ENCODE measurements at places on chromosomes 7 and 10.

DNA sequence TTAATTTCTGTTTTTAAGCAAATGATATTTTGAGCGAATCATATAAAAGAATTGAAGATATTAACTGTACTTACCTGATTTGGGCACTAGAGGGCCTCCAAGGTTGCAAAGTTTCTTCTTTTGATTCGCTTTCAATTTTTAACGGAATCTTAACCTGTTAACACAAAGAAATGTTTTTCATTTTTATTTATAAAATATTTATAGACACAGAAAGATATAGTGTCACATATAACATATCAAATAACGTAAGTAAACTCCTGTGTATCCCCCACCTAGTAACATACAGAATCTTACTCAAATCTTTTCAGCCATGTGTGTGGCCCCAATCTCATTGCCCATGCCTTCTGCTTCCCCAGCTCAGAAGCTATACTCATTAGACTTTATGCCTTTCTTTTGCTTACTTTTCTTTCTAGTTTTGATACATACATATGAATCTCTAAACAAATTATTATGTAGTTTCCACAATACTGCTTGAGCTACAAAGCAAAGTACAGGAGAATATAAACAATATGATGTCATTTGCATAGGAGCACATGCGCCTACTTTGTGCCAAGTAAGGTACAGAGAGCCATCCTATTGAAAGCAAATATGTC, 49.5 kb upstream of the ZPBP start:
- DNase-seq, result peak; percentile 39

DNA sequence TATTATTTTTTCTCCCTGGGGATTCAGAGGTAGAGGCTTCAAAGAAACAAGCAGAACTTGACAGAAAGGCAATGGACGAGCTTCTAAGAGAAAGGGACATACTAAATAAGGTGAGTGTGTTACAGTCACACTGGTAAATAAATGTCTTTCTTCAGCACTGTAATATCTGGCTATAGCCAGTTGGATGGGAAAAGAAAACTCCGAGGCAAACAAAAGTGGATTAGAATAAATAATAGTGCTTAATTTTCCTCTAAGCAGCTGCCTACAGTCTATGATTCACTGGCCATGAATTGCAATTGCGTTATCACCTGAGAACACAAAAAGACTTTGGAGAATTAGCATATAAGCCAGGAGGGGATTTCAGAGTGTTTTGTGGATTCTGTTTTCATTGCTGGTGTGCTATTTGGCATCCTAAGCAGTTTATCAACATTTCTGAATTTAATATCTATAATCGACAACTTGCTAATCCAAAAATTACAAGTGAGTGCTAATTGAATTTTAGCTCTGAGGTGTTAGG, 23.2 kb downstream of the CFAP58 start:
- no peak for DNase-seq

DNA sequence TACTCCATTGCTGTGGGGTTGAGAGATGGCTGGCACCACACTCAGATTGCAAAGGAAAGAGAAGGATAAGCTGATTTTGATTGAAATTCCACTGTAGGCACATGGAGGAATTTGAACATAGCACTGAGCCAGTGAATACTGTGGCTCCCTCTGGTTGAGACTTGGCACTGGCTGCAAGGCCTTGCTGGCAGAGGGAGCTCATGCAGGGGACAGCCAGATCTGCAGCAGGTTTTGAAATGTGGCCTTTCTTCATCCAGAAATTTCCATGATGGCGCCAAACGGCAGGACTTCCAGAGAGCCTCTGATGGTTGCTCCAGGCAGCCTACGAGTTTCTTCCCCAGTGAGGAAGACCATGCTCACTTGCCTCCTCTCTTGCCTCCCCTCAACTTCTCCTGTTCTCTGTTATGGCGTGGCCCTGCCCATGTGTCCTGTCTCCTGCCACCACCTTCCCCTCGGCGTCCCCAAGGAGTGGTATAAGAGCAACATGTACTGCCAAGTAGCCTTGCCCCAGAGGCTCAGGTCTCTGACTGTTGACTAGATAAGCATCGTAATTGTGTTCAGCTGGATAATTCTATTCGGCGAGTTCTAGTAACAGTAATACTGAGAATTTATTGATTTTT, 265.6 kb downstream of the CCDC3 start:
- DNase-seq, result no peak

GRCh38 chr7:120052884-120053382, 220.0 kb upstream of the KCND2 start:
- DNase-seq, result peak; percentile 96

GRCh38 chr7:91343996-91344629, 79.9 kb downstream of the FZD1 start:
- no peak for DNase-seq

- no peak for DNase-seq
Observed at GRCh38 chr7:69169386-69169785, 428.9 kb upstream of the AUTS2 start.

GRCh38 chr7:127587663-127588018, 570 bp upstream of the ARF5 start:
- DNase-seq, result no peak

DNA sequence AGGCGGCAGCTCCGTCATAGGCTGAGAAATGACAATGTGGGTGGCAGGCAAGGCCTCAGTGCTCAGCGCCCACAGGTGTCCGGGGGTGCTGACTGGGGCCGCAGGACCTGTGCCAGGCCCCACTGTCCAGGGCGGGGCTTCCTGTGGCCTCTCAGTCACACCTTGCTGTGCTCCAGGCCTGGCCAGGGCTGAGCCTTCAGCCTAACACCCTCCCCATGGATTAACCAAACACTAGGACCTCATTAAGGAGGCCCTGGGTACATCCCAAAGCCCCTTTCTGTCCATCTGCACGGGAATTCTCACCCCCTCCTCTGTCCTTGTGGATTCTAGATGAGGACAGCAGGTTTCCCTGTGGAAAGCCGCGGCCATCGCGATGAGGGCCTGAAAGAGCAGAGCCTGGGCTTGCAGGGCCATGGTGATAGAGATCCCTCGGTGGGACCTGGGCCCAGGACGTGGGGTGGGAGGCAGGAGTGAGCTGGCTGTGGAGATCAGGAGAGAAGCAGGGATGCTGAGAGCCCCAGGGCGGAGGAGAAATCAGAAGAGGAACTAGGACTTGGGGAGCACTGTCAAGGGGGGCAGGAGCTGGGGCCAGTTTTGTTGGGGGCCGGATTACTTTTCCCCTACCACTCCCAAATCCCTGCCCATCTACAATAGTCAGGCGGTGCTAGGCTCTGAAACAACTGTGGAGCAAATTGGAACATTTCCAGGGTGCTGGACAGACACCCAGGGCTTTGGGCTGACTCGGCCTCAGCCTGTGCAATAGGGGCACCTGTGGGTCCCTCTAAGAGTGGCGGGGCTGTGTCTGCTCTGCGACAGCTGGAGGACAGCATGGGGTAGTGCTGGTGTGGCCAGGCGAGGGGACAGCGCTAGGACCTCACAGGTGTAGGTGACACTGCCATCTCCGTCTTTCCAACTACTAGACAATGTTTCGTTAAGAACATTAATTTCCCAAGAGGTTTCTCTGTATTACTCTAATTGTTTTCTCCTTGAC, 23.3 kb upstream of the MNX1 start:
- no peak for DNase-seq

DNA sequence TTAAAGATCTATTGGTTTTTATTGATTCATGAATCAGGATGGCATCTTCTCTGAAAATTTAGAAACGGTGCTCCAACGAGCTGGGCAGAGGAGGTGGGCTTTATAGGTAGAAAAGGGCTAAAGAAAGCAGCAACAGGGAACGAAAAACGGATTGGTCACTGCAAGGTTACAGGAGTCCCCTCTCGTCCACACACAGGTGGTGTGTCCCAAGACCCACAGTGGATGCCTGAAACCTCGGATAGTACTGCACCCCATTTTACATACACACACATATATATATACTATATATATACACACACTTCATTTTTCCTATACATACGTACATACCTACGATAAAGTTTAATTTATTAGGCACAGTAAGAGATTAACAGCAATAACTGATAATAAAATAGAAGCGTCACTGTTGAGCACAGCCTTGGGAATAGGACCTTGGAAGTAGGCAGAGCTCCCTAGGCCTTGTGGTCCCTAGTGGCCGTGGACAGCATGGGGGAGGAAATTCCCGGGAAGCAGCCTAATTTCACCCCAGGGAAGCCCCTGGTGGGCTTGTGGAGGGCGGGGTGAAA, 737 bp upstream of the NUB1 start:
- no peak for DNase-seq

DNA sequence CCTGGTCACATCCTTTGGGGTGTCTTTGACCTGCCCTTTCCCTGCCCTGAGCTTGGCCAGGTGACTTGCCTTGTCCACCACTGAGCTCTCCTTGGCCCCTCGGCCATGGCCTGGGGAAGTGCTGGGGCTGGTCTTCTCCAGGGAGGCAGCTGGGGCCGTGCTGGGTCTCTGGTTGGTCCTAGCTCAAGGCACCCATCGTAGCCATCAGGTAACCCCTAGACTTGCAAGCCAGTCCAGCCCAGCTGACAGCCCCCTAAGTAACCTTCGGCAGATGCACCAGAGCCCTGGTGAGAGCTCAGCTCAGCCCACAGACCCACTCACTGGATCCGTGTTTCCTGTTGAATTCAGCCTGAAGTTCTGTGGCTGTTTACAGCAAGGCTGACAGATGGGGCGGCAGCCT, 176.2 kb upstream of the SHH start:
- no peak for DNase-seq

DNA sequence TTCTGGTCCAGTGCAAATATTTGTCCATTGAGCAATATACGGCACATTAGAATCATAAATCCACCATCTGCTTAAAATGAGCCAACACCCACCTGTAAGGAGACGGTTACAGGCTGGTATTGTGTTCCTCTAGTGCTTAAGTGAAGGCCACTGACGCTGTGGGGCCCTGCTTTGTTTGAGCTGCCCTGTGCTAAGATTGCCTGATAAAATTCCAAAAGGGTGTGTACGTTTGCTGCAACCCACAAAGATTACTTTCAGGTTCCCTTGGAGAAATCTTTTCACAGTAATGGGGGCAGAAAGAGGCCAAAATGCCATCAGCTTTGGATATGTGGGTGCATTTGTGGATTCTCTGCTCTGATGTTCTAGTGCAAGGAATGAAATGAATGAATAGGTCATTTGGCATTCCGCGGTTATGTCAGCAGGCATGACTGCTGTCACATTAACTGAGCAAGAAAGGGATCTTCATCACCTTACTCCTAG, 34.4 kb downstream of the AGR3 start:
- DNase-seq, result peak; percentile 13
